ENCODE measurements at places on chromosomes 3 and 15. TPM values are rescaled to one million over a fixed set of nuclear protein-coding genes. Genes with fewer than 3 reads are reported as not detected.
A peak's percentile ranks its signal among the peaks of the same experiment; 100 is the strongest.

GRCh38 chr15:47184003-47184907 is 533.0 kb upstream of the SEMA6D start:
- DNase-seq, result no peak

- no peak for DNase-seq
Observed at GRCh38 chr3:23182996-23183513, 20.1 kb upstream of the UBE2E2 start.

GRCh38 chr15:66186049-66186825 is 67.3 kb downstream of the MEGF11 start:
- no peak for DNase-seq

DNA sequence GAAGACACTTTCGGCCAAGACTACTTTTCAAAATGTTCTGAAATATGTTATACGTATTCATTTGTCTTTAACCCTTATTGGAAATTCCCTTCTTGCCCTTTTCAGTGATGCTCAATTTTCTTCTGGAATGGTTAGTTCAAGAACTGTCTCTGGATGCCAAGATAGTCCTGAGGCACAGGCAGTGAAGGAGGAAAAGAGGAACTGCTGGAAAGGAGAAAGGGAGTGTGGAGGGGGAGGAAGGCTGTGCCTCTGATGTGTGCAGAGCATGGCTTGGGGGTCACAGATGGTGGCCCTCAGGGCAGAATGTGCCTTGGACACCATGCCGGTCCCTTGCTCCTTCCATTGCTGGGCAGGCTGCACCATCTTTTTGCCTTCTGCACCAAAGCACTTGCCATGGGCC is 73.7 kb downstream of the CEP63 start:
- no peak for DNase-seq

GRCh38 chr15:20645956-20646355 is 104.4 kb upstream of the GOLGA6L6 start:
- no peak for DNase-seq

GRCh38 chr3:25594007-25594502 is 70.7 kb downstream of the TOP2B start:
- peak; percentile 41 for DNase-seq

DNA sequence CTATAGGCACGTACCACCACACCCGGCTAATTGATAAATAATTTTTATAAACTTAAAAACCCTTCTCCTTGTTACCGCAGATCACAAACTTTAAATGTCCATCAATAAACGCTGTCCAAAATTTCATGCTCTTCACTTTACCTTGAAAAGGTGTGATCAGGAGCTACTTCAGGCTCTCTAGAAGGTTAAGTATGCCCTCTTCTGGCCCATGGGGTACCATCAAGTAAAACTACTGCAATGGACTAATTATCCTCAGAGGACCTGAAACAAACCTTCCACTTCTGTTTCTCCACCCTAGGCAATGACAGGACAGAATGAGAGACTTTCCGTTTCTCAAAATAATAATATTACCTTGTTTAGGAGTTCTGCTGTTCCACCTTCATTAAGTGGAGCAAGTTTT is 9.2 kb downstream of the LZTFL1 start:
- DNase-seq, result no peak

GRCh38 chr3:55630921-55631299 is 143.8 kb upstream of the WNT5A start:
- DNase-seq, result no peak

- no peak for DNase-seq
Observed at GRCh38 chr15:73303636-73304035, 65.1 kb downstream of the HCN4 start.

DNA sequence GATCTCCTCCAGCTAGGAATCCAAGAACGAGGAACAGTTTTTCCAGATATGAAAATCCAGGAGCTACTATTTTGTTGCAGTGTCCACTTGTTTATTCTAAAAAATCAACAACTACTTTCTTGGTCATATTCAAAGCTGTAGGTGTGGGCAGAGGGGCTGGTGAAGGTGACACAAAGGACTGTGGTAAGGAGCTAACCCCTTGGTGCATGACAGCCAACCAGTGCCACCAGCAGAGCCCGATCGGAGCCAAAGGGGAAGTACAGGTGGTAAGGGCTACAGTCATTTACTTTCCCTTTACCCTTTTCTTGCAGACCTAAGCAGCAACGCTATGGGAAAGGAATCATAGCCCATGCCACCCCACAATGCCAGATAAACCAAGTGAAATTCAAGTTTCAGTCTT is 30.7 kb downstream of the PLA1A start:
- no peak for DNase-seq

DNA sequence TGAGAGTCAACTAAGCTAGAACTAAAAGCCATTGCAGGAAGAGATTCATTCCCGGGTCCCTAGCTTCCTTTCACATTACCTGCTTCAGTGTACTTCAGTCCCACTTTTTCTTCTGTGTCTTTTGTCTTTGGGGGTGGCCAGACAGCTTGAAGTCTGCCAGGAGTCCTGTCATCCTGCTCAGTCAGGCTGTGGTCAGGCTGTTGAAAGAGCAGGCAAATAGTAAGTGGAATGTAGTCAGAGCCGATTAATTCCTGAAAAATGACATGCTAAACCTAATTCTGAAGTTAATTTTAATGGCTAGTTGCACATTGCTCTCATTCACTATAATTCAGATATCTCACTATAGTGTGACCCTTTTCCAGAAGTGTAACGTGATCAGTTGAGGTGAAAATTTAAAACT is 129.6 kb downstream of the FMN1 start:
- no peak for DNase-seq

GRCh38 chr15:66112388-66112787 is 141.2 kb downstream of the MEGF11 start:
- no peak for DNase-seq

DNA sequence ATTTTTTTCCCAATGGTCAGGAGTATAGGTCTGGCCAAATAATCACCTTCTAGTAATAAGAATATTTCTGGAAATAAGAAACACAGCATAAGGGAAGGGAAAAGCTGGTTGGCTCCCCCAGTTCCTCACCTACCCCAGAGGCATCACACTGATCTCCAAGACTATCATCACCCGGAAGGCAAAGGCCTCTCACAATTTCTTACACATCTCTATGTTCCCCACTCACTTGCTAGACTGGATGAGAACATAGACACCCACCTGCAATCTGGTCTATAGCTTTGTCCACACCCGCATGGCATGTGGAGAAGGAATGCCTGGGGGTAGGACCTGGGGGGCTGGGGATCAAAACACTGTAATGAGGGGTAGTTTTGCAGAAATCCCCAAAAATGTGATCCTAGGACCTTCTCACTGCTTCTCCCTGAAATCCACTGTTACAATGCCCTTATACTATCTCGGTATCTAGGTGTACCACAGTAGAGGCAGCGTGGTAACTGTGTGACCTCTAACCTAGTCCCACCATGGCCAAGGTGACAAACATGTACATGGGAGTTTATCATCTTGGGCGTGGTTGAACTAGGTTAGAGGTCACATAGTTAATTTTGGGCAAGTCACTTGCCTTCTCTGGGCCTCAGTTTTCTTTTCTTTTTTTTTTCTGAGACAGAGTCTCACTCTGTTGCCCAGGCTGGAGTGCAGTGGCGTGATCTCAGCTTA is 29.5 kb upstream of the NRROS start:
- DNase-seq, result no peak

GRCh38 chr15:25800761-25801515 is 62.2 kb downstream of the ATP10A start:
- DNase-seq, result no peak

DNA sequence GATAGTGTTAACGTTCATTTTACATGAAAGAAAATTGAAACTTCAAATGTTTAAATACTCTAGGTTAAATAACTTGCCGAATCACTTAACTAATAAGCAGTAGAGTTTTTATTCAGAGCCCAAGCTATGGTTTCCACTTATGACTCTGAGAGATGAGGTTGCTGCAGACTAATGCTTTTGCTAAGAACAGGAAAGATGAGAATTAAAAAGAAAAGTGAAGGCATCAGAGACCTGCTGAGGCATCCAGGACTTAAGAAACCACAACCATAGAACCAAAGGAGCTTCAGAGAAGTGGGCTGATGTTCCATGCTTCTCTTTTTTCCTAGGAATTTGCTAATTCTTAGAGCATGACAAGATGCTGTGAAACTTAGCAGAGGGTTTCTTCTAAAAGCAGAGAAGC is 9.5 kb downstream of the HMG20A start:
- DNase-seq, result no peak

GRCh38 chr3:160981217-160981938 is 123.8 kb downstream of the B3GALNT1 start:
- no peak for DNase-seq

DNA sequence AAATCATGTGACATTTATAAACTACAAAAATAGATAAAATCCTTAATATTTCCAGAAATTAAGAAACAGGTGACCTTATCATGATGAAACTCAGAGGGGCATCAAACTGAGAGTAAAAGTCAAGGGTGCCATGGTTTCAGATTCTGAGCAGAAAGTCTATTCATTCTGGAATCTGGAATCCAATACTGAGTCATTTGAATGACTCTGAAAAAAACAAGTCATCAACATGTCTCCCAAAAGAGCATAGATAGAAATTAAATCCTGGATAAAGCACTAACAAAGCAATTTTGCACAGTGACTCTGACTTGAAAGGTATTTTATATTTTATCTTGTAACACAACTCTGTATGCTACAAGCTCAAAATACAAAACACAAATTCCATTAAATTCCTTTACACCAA is 23.4 kb downstream of the STAC start:
- DNase-seq, result no peak

DNA sequence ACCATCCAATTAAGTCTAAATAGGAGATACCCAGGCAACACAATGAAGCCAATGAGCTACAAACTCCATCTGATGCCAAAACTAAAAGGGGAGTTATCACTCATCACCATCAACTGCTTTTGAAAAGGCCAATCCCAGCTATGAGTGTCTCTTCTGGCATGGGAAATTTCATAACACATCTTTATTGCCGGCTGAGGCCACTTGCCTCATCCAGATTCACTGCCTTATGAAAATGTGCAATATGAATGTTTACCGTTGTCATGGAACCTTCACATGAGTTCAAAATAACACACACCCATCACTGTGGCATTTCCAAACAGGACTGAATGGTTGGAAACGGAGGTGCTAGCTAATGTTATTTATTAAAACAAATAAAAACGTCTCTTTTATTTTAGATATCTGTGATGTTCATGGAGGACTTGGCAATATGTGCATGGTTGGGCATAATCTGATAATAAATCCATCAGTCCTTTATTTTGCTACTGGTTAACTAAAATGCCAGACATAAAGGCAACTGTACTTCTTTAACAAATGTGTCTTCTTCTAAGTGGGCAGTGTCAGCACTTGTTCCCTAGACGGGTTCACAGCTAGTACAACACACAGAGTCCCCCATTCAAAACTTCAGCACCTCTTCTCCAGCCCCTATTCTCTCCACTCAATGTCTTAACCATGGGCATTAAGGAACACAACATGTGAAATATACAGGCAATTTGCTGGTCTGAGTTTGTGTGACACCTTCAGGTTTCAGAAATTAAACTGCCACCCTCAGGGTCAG is 143.9 kb downstream of the MAGI1 start:
- no peak for DNase-seq

LRTM1 gene
- not detected for polyA plus RNA-seq

GOLGA6A gene
- 0.06 TPM for polyA plus RNA-seq

RCN2 gene
- polyA plus RNA-seq, result 42.9 TPM

TUSC7 gene
- polyA plus RNA-seq, result not detected

RHOV gene
- polyA plus RNA-seq, result 4.0 TPM

GOLGA6L4 gene
- 2.0 TPM for polyA plus RNA-seq

ANKRD63 gene
- not detected for polyA plus RNA-seq

P3H2 gene
- polyA plus RNA-seq, result 9.8 TPM

TOPBP1 gene
- polyA plus RNA-seq, result 10.4 TPM

TLNRD1 gene
- polyA plus RNA-seq, result 14.0 TPM

CFAP100 gene
- not detected for polyA plus RNA-seq

UCN2 gene
- polyA plus RNA-seq, result 0.81 TPM

ETV5 gene
- 2.6 TPM for polyA plus RNA-seq

Data from urinary bladder (tissue), 4 donors.